MCF 10A (cell line): ENCODE measurements at places on chromosomes 12 and 14. TPM values are rescaled to one million over a fixed set of nuclear protein-coding genes. Genes with fewer than 3 reads are reported as not detected.

GRCh38 chr12:101612160-101612916, 17.6 kb downstream of the MYBPC1 start:
- peak; percentile 15 for DNase-seq

- no peak for DNase-seq
These were observed 209.6 kb downstream of the CRADD start for GRCh38 chr12:93886533-93887511.

DNA sequence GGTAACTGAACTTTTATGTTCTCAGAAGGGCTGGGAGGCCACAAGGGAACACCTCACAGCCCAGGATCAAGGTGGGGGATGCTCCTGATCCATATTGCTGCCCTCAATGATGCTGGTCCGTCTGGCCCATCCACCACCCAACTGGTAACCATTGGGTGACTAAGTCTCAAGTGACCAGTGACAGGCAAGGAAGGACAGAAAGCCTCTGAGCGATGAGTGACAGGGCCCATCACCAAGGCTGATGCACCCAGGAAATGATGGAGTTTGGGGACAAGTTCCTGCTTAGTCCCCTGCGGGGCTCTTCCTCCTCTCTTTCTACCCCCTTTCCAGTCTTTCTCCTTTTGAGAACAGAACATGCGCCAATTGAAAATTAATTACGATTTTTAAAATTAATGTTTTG, 2.6 kb upstream of the MMP19 start:
- no peak for DNase-seq

GRCh38 chr14:82342596-82342995, 808.9 kb upstream of the SEL1L start:
- DNase-seq = no peak

- no peak for DNase-seq
These were observed 20.0 kb downstream of the DICER1 start for GRCh38 chr14:95137164-95137803.

GRCh38 chr12:87020071-87020470, 763.9 kb upstream of the MGAT4C start:
- DNase-seq = peak; percentile 25

GRCh38 chr12:49928471-49928870, 22.1 kb upstream of the AQP2 start:
- no peak for DNase-seq

DNA sequence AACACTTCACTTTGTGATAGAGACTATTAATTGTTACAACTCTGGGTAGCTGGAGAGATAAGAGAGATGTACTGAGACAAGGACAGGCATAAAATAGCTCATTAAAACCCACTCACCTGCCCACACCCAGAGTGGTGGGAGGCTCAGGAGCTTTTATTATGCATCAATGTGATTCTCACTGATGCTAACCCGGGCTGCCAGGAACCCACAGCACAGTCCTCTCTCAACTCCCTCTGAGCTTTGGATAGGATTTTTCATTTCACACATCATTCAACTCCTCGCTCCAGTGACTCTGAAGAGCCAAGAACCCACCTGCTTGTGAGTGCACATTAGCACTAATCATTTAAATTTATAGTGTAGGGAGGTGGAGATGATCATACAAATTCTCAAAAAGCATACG, 827.9 kb downstream of the FLRT2 start:
- DNase-seq = no peak

GRCh38 chr12:125389061-125389697, 323.9 kb downstream of the AACS start:
- no peak for DNase-seq

LHX5 gene
- total RNA-seq = not detected in 2 replicates

PTGDR gene
- not detected in 2 replicates for total RNA-seq
